ENCODE measurements at places on chromosomes 1 and 21.

- peak; percentile 63 for DNase-seq
These were observed 322.7 kb upstream of the DUSP10 start for GRCh38 chr1:222064388-222065211.

GRCh38 chr21:45468971-45469272 is 64.0 kb downstream of the COL18A1 start:
- DNase-seq = no peak

GRCh38 chr1:82453511-82454185 is 652.9 kb downstream of the ADGRL2 start:
- DNase-seq = no peak

GRCh38 chr1:32150847-32151246 is 28.6 kb upstream of the TXLNA start:
- no peak for DNase-seq

GRCh38 chr1:160375788-160376524 is 9.1 kb downstream of the NHLH1 start:
- no peak for DNase-seq

DNA sequence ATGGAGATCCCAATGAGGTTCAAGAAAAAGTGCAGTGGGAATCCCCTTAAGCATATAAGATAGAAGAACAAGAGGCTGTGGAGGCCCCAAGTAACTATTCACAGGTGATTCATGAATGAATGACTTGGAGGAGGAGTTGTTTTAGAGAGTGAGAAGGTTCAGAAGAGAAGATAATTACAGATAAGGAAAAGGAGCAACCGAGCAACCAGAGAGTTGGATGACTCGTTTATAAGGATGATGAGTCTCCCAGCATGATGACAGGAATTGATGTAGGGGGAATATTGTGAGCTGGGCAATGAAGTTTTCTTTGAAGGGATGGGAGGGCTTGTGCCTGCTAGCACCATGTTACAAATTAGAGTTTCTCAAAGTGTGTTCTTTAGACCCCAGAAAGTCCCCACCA is 9.8 kb downstream of the C8A start:
- no peak for DNase-seq

- no peak for DNase-seq
These were observed 575.8 kb upstream of the PRMT6 start for GRCh38 chr1:106480629-106481028.

DNA sequence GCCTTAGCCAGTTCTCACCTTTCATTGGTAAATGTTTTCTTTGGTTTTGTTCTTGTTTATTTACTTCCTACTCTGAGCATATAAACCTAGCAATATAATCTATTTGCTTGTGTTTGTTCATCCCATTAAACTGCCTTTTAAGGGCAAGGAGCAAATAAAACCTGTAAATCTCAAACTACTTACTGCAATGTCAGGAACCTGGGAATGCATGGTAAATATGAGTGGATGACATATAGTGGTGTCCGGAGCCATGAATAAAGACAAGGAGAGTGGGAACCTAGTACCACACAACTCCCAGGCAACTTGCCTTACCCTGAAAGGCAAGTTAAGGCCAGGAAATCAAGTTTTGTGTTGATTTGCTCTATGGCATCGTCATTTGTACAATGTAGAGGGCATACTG is 1133.7 kb upstream of the NCAM2 start:
- no peak for DNase-seq

DNA sequence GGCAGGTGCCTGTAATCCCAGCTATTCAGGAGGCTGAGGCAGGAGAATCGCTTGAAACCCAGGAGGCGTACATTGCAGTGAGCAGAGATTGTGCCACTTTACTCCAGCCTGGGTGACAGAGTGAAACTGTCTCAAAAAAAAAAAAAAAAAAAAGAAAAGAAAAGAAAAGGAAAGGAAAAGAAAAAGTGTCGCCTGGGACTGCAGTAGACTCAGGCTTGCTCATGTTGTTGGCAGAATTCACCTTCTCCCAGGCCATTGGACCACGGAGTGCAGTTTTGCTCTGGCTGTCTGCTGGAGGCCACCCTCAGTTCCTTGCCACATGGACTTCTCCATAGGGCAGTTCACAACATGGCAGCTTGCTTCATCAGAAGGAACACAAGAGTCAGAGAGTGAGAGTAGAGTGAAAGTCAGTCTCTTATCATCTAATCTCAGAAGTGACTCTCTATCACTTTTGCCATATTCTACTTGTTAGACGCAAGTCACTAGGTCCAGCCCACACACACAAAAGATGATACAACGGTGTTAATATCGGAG is 29.2 kb downstream of the BCAS2 start:
- no peak for DNase-seq

DNA sequence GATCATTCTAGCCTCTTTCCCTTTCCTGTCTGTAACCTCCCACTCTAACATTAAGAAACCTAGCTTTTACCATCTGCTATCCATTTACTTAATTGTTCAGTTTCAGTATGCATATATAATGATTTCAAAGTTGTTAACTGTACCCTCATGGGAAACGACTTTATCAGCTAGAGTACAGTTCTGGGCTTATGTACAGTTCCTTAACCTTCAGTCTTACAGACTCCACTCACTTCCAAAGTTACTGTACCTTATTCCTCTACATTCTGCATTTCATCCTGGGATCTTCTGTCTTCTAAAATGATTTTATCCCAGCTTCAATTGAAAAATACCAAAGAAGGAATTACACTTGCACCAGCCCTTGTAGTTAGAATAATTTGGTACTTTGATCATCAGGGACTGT is 108.7 kb upstream of the KCNE2 start:
- DNase-seq = no peak

DNA sequence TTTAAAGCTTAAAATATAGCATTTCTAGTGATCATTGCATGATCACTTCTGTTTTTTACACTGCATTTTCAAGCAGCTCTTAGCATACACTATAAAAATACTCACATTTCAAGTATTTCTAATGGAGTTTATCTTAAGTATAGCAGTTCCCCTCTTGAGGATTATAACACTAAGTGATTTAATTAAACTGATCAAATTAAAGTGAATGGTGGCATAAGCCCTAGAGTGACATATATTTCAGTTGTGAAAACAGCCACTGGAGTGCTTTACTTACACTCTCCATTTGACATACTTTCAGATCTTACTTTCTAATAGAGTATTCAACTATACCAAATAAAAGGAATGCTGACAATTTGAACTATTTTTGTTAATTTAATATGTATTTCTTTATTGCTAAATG is 623.3 kb upstream of the TMPRSS15 start:
- DNase-seq = no peak

- DNase-seq = no peak
These were observed 4.3 kb downstream of the THEM4 start for GRCh38 chr1:151905070-151905442.

DNA sequence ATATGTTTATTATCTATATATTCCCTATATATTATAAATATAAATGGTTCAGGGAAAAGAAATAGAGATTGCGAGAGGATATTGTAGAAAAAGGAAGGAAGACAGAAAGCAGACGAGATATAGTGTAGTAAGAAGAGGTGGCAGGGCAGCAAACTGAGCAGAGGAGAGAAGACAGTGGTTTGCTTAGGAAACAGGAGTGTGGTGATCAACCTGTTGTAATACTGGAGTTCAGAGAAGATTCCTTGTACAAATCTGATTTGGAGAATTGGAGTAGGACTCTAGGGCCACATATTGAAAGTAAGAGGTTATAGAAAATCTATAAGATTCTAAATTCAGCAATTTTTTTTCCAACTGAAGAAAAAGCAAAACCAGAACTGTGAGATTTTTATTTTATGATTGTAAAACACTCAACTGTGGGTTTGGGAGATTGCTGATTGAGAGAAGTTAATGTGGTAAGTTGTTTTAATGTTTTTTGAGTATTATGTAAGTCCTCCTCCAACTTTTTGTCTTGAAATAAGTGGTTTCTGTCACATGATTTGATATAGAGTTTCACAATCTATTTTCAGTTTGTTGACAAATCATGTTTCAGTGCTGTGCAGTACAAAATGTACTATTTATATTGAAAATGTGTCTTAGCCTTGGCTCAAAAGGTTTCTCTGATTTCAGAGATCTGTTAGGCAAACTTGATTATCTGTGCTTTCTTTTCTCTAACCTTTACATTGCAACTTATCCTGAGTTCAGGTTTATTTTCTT is 9.6 kb upstream of the AMY2B start:
- peak; percentile 68 for DNase-seq

- DNase-seq = no peak
These were observed 54.5 kb upstream of the PTGFRN start for GRCh38 chr1:116855191-116855619.

DNA sequence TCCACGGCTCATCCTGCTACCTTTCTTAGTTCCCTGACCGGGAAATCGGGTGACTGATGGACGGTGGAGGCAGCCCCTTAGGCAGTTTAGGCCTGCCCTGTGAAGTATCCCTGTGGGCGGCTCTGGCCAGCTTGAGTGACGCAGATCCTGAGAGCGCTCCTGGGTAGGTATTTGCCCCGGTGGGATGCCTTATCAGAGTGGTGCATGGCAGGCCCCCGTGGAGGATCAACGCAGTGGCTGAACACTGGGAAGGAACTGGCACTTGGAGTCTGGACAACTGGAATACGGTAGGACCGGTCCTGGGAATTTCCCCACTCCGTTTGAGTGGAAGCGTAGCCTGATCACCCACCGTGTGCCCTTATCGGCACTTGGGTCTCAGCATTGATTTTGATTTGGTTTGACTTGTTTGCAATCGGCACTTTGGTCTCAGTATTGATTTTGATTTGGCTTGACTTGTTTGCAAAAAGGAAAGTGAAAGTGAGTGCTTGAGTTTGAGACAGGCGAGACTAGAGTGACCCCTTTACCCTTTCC is 15.2 kb downstream of the PLA2G2F start:
- DNase-seq = no peak

DNA sequence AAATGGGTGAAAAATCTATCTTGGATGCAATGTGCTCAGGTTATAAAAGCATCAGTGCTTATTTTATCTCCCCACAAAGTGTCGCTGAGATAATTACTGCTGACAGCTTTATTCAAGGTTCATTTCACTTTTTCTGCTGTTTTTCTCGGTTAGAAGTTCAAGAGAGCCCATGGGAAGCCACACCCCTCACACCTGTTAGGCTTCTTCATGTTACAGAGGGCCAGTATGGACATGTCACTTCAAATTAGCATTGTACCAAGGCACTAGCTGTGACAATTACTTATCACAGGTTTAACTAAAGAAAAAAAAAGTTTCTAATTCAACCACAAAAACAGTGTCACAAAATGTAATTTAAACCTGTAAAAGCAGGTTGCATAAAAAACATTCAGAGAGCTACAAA is 187.3 kb upstream of the DMRTA2 start:
- no peak for DNase-seq

DNA sequence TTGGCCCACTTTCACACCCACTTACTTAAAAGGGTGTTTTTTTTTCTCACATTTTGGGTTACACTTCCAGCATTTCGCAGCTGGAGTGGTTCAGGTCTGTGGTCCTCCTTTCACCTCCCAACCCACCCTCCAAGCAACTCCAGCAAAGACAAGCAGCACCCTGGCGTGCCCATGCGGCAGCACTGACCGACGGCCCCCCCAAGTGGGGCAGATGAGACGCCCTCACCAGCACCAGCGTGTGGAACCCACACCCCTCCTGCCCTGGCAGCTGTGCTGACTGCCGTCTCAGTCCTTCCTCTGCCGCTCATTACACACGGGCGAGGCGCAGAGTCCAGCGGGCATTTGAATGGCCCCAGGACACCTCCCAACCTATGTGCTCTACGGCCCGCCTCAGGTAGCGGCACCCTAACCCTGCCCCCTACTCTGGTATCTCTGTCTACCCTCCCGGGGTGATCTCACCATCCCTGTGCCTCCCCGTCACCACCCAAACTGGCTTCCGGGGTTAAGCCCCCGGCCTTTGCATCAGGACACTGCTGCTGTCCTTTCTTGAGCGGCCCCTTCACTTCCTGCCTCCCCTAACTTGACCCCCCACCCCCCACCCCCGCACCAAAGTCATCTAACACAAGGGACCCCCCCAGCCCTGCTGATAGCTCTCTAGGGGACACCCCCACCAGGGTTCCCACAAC is 10.9 kb downstream of the LSS start:
- DNase-seq = no peak

- no peak for DNase-seq
These were observed 74.1 kb downstream of the OLFML2B start for GRCh38 chr1:161949548-161949947.

DNA sequence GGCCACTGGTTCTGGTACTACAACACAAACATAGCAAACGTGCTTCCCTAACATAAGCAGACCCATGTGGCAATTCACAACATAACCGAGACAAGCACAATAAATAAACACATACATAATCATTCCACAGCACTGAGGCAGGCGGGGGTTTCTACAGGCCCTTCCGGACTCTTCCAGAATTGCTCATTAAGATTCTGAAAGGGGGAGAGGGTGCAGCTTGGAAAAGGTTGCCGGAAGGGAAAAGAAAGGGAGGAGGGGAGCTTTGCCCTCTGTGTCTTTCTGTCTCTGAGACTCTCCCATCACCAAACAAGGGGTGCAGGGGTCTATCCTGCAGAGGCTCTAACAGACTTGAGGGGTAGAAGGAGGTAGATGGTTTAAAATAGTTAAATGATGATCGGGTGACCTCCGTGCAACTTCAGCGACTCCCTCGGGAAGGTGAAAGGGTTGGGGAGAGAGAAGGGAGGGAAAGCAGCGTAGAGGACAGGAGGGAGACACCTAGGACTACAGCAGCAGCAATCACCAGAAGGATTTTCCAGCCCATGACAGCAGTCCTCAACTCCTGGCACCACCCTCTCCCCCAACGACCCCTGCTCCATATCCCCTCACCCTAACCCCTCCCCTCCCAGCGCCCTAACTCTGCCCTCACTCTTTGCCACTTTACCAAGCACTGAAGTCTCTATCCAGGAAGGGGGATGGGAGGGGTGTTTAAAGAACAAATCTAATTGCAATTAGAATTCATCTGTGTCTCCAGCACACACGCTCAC is 365.5 kb upstream of the ESRRG start:
- peak; percentile 30 for DNase-seq

DNA sequence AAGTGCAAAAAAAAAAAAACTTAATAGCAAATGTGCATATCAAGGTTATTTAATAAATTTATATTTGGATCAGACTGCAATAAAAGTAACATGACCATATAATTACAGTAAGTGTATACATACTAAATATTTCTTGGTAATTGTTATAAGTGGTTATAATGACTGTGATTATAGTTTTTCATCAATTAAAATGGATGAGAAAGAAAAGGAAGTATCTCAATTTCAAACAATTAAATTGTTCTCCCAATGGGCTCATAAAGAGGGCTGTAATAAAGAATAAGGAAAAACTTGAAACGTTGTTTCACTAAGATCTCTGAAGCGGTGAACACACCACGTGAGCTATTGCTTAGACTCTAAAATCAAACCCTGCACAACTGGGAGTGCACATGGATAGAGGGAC is 104.1 kb downstream of the CDC42BPA start:
- DNase-seq = no peak

GRCh38 chr1:104991702-104992101 is 1242.0 kb downstream of the AMY1C start:
- DNase-seq = no peak
